ENCODE measurements at places on chromosomes 16 and 17.

DNA sequence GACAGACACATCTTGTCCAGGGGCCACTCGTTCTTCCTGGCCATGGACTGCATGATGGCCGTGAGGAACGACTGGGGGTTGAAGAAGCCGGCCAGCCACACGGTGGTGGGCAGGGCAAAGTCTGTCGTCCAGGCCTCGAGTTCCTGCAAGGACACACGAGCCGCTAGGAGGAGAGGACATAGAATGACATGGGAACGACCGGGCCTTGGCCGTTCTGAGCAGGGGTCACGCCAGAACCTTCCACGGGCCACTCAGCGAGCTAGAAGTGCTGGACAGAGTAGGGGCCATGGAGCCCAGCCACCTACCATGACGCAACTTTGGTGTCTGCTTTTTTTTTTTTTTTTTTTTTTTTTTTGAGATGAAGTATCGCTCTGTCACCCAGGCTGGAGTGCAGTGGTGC is 47.0 kb downstream of the PGS1 start:
- DNase-seq: no peak

DNA sequence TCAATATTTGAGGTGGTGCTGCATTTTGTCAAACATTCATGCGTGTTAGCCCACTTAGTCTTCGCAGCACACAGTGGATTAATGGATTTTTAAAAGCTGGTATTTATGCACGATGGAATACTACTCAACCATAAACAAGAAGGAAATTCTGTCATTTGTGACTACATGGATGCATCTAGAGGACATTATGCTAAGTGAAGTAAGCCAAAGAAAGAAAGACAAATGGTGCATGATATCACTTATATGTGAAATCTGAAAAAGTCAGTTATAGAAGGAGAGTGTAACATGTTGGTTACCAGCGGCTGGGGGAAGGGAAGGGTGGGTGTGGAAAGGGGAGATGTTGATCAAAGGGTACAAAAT is 23.0 kb downstream of the HMOX2 start:
- no peak for DNase-seq

DNA sequence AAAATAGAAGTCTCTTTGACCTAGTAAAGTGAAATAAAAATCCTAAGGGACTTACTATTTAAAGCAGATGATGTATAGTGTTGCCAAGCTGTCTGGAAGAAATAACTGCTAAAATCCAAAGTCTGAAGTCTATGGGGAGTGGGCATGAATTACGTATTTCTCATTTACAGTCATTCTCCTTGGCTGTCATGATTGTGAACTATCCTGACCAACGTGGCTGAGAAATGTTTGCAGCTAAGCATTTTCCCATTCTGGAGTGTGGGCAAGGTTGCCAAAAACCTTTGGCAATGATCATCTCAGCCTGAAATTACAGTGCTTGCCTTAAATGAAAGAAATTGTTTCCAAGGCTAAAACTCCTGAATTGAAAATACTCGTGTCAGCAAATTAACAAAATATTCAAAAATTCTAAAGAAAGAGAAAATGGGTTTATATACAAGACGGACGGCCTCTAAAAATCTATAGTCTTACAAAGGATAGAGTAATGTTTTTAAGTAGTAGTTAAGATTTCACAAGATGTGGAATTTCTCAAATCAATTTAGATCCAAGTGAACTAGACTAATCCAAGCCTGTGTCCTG is 77.0 kb downstream of the CACNG1 start:
- no peak for DNase-seq

DNA sequence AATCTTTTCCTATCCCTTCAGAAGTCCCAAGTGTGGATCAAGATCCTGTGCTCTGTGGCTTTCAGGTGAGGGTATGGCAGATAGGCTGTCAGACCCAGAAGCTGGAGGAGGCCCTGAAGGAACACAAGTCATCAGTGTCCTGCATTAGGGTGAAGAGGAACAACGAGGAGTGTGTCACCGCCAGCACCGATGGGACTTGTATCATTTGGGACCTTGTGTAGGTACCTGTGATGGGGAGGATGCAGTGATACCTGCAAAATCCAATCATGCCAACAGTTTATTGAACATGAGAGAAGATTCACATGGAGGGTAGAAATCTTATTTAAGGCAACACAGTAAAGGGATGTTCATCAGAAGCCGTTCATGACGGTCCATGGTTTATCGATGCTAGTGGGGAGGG is 10.0 kb upstream of the USP43 start:
- no peak for DNase-seq

GRCh38 chr16:12899529-12900143 is 1.8 kb upstream of the SHISA9 start:
- no peak for DNase-seq

- DNase-seq: no peak
Observed at GRCh38 chr17:32504166-32504990, 17.6 kb downstream of the CDK5R1 start.

DNA sequence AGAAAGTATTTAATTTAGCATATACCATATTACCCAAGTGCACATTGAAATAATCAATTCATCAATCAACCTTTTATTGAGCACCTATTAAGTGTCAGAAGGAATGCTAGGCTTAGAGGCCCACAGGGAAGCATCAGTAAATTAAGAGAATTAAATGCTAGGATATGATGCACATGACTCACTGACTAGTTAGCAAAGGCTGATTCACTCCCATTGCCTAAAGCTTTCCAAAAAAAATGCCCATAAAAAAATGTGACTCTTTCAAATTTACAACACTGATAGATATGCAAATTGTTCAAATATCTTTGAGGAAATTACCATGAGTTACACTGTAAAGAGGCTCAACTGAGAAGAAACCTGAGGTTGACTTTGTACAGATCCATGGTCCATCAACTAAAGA is 883.3 kb downstream of the CDH11 start:
- no peak for DNase-seq

DNA sequence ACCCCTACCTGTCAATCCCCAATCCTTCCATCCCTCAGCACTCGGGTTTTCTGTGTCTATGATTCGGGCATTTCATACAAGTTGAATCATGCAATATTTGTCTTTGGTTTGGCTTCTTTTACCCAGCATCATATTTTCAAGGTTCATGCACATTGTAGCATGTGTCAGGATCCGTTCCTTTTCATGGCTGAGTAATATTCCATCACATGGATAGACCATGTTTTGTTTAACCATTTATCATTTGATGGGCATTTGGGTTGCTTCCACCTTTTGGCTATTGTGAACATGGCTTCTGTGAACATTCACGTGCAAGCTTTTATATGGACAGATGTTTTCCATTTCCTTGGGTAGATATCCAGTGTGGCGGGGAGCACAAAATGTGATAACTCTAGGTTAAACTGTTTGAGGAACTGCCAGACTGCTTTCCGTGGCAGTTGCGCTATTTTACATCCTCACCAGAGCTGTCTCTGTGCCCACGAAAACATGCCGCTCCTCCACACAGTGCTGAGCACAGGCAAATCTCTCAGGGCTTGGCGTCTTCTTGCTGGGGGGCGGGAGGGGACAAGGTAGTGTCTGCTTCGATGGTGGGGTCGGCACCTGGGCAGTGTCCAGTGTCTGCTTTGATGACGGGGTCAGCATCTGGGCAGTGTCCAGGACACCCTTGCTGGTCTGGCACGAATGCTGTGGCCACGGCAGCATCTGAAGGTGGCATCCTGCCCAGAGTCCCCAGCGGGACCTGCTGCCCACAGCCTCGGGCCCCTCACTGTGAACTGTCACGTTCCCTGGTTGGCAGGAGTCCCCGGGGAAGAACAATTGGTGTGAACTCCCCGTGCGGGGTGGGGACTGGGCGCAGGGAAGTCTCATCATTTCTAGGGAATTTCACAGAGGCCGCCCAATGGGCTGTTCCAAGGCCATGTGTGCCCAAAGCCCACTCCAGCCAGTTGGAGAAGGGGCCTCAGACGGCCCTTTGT is 32.4 kb upstream of the JPH3 start:
- DNase-seq: no peak

DNA sequence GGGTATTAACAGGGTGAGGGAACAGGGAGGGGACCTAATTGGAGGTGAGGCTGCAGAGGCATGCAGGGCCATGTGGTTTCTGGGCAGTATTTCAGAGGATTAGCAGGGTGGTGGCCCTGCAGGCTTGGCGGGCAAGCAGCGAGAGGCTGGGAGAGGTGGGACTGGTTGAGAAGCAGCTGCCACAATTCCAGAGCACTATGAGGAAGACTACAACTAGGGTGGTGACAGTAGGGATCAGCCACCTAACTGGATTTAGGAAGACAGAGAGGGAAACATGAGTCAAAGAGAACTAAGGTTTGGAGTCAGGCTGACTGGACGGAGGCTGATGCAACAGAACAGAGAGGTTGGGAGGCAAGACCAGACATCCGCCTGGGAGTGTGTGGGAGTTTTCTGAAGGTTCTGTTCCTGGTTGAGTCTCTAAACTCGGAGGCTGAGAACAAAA is 12.3 kb downstream of the ALOXE3 start:
- no peak for DNase-seq

DNA sequence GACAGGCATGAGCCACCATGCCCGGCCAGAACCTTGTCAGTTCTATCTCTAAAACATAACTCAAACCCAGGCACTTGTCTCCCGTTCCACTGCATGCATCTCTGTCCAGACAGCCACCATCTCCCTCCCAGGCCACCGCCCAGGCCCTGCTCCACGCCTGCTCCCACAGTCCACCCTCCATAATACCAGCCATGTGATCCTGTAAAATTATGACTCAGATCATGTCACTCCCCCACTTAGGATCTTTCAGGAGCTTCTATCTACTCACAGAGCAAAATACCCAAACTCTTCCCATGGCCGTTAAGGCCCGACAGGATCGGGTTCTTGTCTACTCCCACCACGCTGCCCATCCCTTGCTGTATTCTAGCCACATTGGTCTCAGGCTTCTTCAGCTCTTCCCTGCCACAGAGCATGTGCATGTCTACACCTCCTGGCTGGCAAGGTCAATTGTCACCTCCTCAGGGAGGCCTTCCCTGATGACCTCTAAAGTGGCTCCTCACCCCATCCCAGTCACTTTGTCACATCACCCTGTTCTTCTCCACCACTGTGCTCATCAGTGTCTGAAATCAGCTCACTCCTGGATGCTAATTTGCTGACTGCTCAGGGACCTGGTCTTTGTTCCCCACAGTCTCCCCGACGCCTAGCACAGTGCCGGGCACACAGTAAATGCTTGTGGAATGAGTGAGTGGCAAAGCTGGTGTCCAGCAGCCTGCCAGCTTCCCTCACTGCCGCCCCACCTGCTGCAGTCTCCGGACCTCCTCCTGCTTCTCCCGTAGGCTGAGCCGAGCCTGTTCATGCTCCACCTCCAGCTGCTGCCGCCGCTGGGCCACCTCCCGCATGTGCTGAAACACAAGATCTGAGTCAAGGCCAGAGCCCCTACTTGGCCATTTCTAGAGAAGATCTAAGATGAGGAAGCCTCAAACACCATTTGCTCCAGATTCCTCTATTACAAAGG is 6.7 kb downstream of the TSPOAP1 start:
- DNase-seq: no peak

- no peak for DNase-seq
Observed at GRCh38 chr17:19567216-19568015, 33.8 kb downstream of the SLC47A1 start.

DNA sequence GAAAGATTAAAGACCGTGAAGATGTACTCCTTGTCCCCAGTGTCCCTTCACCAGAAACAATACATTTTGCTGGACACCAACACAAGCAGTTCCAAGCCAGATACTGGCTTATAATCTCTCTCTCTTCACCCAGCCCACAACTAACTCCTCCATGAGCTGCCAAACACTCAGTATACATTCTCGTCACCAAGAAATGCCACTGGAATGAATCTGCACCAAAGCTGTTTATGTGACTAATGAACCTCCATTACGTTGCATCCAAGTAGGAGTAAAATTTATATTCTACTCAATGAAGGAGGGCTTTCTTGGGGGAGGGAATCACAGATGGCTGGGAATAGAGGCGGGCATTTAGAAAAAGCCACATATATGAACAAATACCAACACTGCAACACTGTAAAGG is 20.9 kb upstream of the SOX9 start:
- no peak for DNase-seq

DNA sequence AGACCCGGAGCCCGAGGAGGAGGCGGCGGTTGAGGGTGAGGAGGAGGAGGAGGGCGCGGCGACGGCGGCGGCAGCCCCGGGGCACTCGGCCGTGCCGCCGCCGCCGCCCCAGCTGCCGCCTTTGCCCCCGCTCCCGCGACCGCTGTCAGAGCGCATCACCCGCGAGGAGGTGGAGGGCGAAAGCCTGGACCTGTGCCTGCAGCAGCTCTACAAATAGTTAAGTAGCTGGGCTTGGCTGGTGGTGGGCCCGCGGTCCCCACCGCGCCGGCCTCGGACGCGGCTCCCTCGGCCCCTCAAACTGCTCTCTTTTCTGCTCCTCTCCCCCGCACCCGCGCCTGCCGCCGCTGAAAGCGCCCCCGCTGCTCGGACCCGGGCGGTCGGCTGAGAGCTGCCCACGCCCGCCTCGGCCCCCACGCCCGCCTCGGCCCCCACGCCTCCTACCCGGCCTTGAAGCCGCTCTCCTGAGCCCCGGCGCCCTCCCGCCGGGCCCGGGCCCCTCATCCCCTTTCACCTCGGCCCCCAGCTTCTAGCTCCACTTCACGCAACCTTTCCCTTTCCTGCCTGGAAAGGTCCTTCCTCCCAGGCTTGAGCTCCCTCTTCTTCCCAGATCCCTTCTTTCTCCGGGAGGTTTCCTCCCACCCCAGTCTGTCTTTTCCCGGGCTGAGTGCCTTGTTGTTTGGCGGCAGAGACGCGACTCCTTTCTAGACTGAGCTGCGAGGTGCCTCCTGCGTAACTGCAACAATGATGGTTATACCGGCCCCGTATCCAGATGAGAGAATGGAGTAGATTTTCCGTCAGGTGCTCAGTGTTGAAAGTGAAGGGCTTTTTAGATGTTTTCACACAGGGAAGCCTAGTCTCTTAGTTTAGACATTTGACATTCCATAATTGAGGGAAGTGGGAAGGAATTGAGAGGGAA is 850 bp downstream of the PPM1E start:
- no peak for DNase-seq

GRCh38 chr17:34351096-34351495 is 5.2 kb upstream of the CCL13 start:
- no peak for DNase-seq

- DNase-seq: no peak
Observed at GRCh38 chr16:11973070-11973469, 3.5 kb upstream of the SNX29 start.

GRCh38 chr17:19975601-19976000 is 2.0 kb downstream of the AKAP10 start:
- DNase-seq: no peak

DNA sequence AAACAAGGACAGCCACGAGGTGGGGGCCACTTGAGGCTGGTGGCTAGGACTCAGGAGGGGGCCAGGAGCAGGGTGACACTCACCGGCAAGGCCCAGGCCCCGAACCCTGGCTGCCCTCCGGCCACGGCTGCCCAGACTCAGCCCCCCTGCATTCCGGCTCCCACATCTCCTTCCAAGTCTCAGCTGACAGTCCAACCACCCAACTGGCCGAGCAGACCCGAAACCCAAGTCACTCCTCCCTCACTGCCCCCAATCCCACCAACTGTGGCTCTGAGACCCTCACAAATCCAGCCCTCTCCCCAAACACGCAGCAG is 9.4 kb downstream of the HAGH start:
- DNase-seq: no peak

Measured in stimulated activated CD4-positive, alpha-beta T cell treated with anti-CD3 and anti-CD28 coated beads, Interleukin-12 subunit alpha, Interleukin-12 subunit beta, amount 100 ng/mL, for 24 hours (primary cell).